ENCODE measurements at places on chromosomes 6 and 20. TPM values are rescaled to one million over a fixed set of nuclear protein-coding genes. Genes with fewer than 3 reads are reported as not detected.

TTBK1 gene
- total RNA-seq = 0.15 TPM

DNA sequence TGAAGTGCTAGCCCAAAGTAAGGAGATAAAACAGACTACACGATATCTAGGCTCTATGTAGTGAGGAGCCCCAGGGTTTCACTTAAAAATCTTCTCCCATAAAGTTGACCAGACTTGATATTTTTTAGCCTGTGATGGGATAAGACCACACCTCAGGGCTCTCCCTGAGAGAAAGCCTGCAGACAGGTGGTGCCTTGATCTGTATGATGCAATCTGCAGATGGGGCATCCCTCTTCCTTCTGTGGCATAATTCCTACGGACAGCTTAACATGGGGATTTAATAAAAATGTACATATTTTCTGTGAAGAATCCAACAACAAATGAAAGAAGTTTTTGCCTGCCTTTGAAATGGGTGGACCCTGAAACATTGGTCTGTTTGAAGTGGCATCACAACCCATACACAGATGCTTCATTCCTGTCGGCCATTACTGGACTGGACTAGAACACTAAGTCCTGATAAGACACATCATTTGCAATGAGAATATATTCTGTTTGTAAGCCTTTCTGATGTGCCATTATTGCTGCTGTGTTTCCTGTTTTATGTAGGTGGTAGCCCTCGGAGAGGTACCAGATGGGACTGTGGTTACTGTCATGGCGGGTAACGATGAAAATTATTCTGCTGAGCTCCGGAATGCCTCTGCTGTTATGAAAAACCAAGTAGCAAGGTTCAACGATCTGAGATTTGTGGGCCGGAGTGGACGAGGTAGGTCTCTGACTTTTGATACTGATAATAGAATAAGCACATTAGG lies 53.8 kb upstream of the SUPT3H start:
- no peaks in the 10 kb centered on the region for H3K27me3 ChIP-seq
- no peaks in the 10 kb centered on the region for H3K36me3 ChIP-seq
- no peak overlapping the region for H3K27ac ChIP-seq
- peaks cover 3% of the 10 kb centered on the region for H3K4me1 ChIP-seq
- H3K4me3 ChIP-seq = no peak overlapping the region

DNA sequence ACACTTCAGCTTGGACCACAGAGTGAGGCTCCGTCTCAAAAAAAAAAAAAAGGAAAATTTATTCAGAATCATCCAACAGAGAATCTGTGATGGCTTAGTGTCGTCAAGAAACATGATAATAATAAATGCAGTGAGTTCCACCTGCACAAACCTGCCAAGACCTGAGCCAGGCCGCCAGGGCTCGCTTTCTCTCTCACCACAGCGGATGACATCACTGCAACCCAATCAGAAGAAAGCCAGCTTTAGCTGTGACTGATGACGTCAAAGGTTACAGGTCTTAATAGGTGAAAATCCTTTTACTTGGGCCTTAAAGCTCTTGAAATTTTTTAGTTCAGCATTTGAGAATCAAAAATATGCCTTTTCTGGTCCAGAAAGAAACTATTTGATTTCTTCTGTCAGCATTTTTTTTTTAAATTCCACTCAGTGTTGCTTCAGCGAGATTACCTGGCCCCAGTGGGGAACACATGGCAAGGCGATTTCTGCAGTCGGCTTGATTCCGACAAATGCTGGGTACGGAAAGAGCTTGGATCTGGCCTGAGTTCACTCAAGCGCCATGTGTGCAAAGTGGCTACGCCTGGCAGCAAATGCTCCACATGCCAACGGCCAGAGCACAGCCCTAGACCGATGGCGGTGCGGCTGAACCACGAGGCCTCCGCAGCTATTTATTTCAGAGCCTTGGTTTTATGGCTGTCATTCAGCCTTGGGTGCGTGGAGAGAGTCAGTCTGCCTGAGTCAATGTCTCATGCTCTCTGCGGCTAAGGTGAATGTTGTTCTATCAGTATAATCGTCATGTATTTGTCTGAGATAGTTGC lies 105.7 kb upstream of the QKI start:
- no peak overlapping the region for H3K27ac ChIP-seq
- H3K4me3 ChIP-seq = no peak overlapping the region
- no peaks in the 10 kb centered on the region for H3K36me3 ChIP-seq
- no peaks in the 10 kb centered on the region for H3K4me1 ChIP-seq

GRCh38 chr20:58877050-58877975 lies 24.8 kb downstream of the GNAS start:
- peak overlapping the region; percentile 92 for H3K27ac ChIP-seq
- peaks cover 68% of the 10 kb centered on the region for H3K4me1 ChIP-seq
- H3K4me3 ChIP-seq = no peak overlapping the region
- H3K27me3 ChIP-seq = no peaks in the 10 kb centered on the region
- peak; percentile 79 for DNase-seq

IBTK gene
- 43.8 TPM for total RNA-seq

C6orf141 gene
- 19.8 TPM for total RNA-seq

HLA-A gene
- 523 TPM for total RNA-seq

BPI gene
- total RNA-seq = 0.40 TPM

- H3K27ac ChIP-seq = no peak within 1 kb of the TSS
- DNase-seq = peak; percentile 3
- H3K4me3 ChIP-seq = no peak within 1 kb of the TSS
- no peaks in the 10 kb centered on the region for H3K4me1 ChIP-seq
- H3K36me3 ChIP-seq = no peaks in the 10 kb centered on the region
These were observed at the start of gene MMP24 for GRCh38 chr20:35226126-35226883. TSS of gene MMP24 (plus strand) at chr20:35226690. CDS start at chr20:35226739, 49 bp downstream.

DNA sequence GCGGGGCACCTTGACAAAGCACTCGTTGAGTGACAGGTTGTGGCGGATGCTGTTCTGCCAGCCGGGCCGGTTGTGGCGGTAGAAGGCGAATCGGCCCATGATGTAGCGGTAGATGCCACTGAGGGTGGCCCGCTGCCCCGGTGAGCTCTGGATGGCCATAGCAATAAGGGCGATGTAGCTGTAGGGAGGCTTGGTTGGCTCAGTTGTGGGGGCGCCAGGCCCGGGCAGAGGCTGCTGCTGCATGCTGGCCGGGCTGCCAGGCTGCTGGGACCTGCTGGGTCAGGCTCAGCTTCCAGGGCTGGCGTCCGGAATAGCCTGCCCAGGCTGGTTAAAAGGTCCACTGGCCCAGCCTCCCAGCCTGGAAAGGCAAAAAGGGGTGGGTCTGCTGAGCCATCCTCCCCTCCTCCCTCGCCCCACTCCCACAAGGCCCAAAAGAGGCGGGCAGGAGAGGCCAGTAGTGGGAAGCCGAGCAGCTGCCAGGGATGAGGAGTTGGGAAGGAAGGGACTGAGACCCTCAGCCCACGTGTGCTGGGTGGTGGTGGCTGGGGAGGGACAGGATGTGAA lies at the start of gene FOXS1:
FOXS1 (minus strand) TSS at position 305 of the 564 bp plus-strand sequence; CDS start at position 243, 62 bp downstream.
- H3K27me3 ChIP-seq = no peaks in the 10 kb centered on the region
- no peaks in the 10 kb centered on the region for H3K4me1 ChIP-seq
- H3K36me3 ChIP-seq = no peaks in the 10 kb centered on the region
- no peak for DNase-seq
- H3K27ac ChIP-seq = peak within 1 kb of the TSS; percentile 33

SYCP2 gene
- 4.9 TPM for total RNA-seq

DNA sequence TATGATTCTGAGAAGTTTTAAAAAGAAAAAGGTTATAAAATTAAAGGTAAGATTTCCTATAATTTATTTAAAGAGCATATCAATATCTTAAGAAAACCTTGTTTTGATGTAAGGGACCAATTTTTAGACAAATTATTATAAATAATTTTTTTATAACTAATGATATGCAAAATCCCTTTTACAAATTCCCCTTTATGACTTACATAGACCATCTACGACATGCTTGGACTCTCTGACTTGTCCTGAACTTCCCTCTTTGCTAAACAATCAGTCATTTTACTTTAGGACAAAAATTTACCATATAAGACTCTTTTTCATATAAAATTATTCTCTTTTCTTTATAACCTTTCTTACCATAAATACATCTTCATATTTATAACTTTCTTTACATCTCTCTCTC lies 15.3 kb upstream of the ANGPT4 start:
- H3K27ac ChIP-seq = no peak overlapping the region
- peaks cover 2% of the 10 kb centered on the region for H3K4me1 ChIP-seq
- no peak for DNase-seq

GPR63 gene
- 0.88 TPM for total RNA-seq

GRCh38 chr6:11387707-11388430 lies 149.7 kb upstream of the TMEM170B start:
- no peak for DNase-seq
- H3K27me3 ChIP-seq = no peaks in the 10 kb centered on the region
- H3K36me3 ChIP-seq = no peaks in the 10 kb centered on the region
- H3K27ac ChIP-seq = no peak overlapping the region
- peaks cover 7% of the 10 kb centered on the region for H3K4me1 ChIP-seq

PPARD gene
- 37.6 TPM for total RNA-seq

DEFB113 gene
- not detected for total RNA-seq

FRK gene
- 3.5 TPM for total RNA-seq
